ENCODE measurements at places on chromosomes 7 and 10.
A peak's percentile ranks its signal among the peaks of the same experiment; 100 is the strongest.

DNA sequence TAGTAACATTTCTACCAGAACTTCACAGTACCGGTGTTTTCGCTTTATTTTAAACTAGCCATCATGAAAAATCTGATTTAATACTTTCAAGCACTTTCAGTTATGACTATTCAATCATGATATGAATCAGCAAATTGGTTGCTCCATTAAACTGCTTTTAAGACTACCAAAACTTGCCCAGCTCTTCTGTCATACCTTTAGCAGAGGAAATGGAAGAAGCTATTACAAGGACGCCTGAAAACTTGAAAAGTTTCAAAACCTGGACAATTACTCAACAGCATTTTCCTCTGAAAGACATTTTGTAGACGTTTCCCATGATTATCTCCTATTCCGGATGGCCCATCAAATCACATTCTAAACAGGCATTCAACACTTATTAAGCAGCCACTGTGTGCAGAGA is 2.0 kb downstream of the JAZF1 start:
- DNase-seq, result peak; percentile 15

GRCh38 chr10:90743291-90743690 is 114.5 kb downstream of the HTR7 start:
- DNase-seq, result no peak

DNA sequence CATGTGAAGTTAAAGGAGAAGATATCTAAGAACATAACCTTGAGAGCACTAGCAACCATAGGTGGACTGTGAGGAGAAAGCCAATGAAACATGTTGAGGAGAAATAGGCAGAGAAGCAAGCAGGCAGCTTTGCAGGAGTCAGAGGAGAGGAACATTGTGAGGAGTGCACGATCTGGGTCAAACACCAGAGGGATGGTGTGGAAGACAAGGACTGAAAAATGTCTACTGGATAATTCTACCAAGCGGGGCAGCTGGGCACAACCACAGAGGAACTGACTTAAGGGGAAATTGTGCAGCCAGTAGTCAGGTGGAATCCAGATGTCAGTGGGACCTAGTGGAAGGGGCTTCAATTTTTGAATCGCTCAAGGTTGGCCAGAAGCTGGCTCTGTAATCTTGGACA is 111.9 kb upstream of the LANCL2 start:
- DNase-seq, result no peak

DNA sequence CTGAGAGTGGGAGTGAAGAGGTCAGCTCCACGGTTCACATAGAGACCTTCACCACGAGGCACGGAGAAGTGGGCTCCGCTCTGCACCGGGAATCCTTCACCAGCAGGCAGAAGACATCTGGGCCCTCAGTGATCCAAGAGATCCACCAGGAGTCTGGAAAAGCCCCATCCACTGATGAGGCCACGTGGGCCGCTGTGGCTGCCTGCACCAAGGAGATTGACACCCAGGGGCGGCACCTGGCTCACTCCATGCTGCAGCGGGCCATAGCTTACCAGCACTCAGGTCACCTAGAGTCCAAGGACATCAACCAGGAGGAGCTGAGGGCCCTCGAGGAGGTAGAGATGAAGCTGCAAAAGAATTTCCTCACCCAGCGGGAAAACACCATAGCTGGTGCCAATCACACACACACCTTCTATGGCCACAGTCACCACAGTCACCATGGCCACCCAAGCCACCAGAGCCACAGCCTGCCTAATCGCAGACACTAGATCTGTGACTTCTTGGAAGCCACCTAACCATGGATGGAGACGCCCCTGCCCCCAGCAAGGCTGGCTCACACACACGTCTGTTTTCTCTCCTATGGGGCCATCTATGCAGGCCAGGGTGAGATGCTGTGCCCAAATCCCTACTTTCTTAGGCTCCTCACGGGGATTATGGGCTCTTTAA is 694 bp downstream of the C10orf62 start:
- DNase-seq, result no peak

DNA sequence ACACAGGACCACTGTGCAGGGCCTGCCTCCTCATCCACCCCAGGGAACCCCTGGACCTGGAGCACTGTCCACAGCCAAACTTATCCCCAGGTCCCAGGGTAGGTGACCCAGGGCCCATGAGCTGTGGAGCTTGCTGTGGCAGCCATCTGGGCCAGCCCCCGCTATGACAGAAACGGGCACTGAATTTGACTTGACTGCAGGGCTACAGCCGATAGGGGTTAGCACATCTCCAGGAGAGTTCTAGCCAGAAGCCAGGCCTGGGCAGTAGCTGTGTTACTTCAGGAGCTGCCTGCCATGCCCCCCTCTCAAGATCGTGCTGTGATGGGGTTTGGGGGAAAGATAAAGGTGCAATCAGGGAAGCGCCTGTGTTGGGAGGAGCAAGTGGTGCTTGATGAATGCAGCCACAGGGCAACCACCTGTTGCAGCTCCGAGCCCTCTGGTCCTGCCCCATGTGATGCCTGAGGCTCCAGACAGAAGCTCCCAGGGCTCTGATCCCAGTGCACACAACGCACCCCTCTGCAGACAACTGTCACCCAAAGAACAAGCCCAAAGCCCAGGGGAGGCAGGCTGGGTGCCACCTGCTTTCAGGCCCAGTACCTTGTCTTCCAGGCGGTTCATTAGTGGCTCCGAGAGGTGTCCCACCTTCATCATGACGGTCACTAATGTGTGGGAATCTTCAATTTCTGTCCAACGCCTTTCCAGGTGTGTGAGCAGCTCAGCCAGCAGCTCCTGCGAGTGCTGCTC is 6.5 kb downstream of the TBRG4 start:
- DNase-seq, result no peak

- DNase-seq, result peak; percentile 44
Measured at GRCh38 chr7:100588438-100588837, 2.3 kb downstream of the FBXO24 start.

DNA sequence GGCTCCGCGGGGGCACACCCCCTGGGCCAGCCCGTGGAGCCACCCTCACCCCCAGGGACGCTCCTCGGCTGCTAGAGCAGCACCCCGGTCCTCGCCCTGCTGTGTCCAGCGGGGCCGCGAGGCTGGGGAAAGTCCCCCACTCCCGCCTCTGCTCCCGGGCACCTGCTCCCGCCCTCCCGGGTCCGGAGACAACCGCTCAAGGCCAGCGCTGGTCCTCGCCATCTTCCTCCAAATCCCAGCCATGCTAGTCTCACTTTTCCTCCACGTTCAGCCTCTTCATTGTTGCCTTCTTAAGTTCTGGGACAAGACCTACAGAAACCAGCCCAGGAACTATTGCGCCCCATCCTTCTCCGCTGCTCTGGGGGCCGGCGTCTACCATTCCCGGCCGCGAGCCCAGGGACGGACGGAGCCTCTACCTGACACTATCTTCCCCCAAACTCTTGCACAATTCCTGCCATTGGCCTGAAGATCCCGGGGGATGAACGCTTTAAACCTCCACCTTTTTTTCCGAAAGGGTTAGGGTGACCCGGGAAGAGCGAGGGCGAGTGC is 4.8 kb upstream of the KCP start:
- no peak for DNase-seq

- DNase-seq, result no peak
Measured at GRCh38 chr7:138245216-138245615, 169.0 kb downstream of the AKR1D1 start.

DNA sequence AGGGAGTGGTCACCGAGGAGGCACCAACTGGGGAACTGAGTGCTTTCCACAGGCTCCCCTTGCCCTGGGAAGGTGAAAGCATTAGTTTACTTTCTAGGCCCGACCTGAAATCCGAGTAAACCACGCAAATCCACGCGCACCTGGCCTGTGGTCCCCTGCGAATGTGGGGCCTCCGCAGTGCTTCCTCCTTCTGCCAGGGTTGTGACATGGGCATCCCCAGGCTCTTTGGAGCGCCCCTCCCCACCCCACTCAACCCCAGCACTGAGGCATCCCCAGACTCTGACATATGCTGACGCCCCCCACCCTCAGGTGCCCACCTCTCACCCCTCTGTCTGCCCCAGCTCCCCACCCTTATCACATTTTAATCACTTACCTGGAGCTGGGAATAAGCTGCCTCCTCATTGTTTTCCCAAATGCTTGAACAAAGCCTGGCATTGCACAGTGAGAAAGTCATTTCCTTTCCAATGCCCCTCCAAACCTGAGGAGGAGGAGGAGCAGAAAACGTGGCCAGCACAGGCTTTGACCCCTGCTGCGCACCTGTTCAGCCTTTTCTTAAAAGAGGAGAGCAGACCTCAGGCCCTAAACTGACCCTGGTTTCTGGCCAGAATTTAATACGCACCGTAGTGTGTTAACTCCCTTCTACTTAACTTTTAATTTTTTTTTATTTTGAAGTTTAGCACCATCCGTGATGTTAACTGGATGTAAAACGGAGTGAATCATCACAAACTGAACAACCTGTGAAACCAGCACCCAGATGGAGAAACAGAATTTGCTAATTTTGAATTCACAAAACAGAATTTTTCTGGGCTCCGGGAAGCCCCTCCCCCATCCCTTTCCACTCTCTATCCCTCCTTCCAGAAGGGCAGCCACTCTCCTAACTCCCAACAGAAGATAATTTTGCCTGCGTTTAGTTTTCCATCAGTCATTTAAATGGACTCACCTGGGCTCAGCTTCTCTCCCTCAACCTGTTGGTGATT is 129.4 kb downstream of the WDR11 start:
- DNase-seq, result no peak

GRCh38 chr10:99806091-99806490 is 23.7 kb downstream of the ABCC2 start:
- DNase-seq, result no peak

- no peak for DNase-seq
Measured at GRCh38 chr10:118672766-118673715, 77.6 kb upstream of the PRLHR start.

- no peak for DNase-seq
Measured at GRCh38 chr7:121302214-121302745, 26.5 kb upstream of the WNT16 start.

DNA sequence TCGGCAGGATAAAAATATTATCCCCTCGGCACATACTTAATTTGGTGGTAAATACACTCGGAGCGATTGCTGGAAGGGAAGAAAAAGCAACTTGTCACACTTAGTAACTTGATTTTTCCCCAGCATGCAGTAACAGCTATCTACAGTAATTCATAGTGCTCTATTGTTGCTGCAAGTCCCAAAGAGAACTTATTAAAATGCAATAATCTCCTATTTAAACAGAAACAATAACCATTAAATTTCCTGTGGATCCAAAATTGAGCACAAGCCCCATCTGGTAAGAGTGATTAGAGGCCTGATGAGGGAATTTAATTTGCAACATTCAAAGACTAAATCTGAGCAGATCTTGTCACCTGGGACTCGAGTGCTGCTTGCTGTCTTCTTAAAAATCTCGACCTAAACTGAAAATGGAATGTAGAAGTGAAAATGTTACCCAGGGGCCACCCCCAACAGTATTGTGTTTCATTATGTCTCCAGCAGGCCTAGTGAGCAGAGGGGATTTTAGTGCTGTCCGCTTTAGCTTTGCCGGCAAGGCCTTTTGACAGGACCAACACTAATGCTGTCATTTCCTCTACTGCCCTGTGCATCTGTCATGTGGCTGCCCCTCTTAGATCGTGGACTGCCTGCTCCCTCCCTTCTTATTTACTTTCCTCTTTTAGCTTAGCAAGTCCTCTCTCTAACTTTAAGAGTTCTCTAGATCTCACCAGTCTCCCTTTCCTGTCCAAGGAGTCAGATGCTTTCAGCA is 639.7 kb downstream of the AUTS2 start:
- DNase-seq, result no peak

- no peak for DNase-seq
Measured at GRCh38 chr10:76763376-76763775, 874.2 kb downstream of the KCNMA1 start.

GRCh38 chr7:101743995-101744360 is 73.4 kb upstream of the CUX1 start:
- DNase-seq, result no peak

DNA sequence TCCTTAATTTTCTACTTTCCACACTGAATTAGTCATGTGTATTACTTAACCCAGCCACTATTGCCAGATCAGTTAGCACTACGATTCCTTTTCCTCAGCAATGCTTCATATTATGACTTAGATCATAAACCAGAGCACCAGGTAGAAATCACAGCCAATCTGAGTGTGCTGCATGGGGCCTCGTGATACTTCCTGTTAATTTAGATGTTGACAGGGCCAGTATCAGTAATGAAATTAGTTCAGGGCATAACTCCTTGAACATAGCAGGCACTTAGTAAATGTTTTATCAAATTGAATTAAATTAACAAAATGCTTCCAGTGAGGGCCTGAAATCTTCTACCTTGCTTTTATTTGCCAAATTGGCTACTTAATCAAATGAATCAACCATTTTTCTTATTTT is 169.3 kb upstream of the LRGUK start:
- DNase-seq, result no peak

GRCh38 chr7:44882899-44883298 is 2.4 kb downstream of the PURB start:
- no peak for DNase-seq

- no peak for DNase-seq
Measured at GRCh38 chr7:15236952-15237351, 324.9 kb downstream of the AGMO start.

DNA sequence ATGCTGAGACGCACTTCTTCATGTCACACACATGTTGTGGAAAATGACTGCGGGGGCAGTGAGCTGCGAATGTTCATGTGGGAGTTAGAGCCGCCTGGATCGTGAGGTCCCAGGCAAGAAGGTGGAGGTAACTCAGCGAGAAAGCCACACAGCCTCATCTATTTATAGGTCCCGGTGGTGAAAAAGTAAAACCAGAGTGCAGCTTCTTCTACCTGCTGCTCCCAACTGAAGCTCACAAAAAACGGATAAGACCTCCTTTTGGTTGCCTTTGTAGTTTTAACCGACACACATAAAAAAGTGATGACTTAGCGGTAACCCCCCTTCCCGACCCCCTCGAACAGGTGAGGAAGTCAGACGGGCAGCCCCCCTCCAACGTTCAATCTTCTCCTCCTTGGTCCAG is 276.9 kb downstream of the GATA3 start:
- no peak for DNase-seq

- DNase-seq, result no peak
Measured at GRCh38 chr7:23893176-23893941, 183.3 kb downstream of the STK31 start.

- DNase-seq, result no peak
Measured at GRCh38 chr10:76302961-76303630, 871.7 kb downstream of the LRMDA start.

- DNase-seq, result no peak
Measured at GRCh38 chr10:30558411-30558810, 71.1 kb downstream of the LYZL2 start.

DNA sequence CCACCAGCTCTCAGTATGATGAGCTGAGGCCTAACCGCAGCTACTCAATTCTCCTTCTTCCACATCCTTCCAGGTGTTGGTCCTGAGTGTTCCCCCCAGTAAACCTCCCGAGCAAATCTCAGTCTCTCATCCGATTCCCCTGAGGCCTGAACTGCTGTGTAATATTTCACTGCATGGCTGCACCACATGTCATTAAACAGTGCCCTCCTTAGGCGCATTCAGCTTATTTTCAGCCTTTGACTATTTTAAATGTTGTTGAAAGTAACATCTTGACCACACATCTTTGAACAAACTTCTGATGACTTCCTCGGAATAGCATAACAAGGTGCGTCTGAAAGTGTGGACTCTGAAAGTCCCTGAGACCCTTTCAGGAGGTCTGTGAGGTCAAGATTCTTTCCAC is 62.8 kb upstream of the NPS start:
- no peak for DNase-seq

- no peak for DNase-seq
Measured at GRCh38 chr10:114336823-114337509, 67.3 kb downstream of the AFAP1L2 start.

GRCh38 chr10:13707156-13707881 is 120.6 kb downstream of the PRPF18 start:
- peak; percentile 89 for DNase-seq

GRCh38 chr10:63106111-63106755 is 26.9 kb upstream of the NRBF2 start:
- DNase-seq, result no peak

Measured in kidney capillary endothelial cell (primary cell).